ENCODE measurements at places on chromosomes 13 and 19.

DNA sequence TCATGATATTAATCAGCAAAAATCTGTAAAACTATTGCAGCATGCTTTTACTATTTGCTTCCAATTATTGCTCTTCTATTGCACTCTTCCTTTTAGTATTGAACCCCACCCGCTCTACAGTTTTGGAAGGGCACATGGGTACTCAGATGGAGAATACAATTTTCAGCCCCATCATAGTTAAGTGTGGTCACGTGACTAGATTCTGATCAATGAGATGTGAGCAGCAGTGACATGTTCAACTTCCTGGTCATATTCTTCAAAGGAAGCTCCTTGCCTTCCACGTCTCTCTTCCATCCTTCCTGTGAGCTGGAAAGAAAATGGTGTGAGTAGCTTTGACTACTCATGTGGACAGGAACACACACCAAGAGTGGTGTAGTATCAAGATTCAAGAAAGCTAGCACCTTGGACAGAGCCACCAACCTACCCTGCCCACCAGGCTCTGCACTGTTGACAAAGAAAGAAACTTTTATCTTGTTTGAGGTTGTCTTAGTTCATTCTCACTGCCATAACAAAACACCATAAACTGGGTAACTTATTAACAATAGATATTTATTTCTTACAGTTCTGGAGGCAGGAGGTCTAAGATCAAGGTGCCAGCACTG is 3.8 kb upstream of the FGF14 start:
- DNase-seq = no peak

GRCh38 chr13:52053460-52053859 is 29.0 kb downstream of the UTP14C start:
- DNase-seq = no peak

GRCh38 chr19:17618936-17619335 is 63.5 kb downstream of the COLGALT1 start:
- no peak for DNase-seq

- no peak for DNase-seq
Observed at GRCh38 chr13:110311443-110312338, 4.6 kb downstream of the COL4A2 start.

GRCh38 chr13:41562541-41563178 is 105.3 kb downstream of the RGCC start:
- no peak for DNase-seq

GRCh38 chr19:56351208-56351607 is 36.6 kb upstream of the ZSCAN5A start:
- no peak for DNase-seq

- no peak for DNase-seq
Observed at GRCh38 chr13:30685987-30686386, 49.4 kb upstream of the ALOX5AP start.

GRCh38 chr19:56177564-56178243 is 1.9 kb downstream of the GALP start:
- no peak for DNase-seq

DNA sequence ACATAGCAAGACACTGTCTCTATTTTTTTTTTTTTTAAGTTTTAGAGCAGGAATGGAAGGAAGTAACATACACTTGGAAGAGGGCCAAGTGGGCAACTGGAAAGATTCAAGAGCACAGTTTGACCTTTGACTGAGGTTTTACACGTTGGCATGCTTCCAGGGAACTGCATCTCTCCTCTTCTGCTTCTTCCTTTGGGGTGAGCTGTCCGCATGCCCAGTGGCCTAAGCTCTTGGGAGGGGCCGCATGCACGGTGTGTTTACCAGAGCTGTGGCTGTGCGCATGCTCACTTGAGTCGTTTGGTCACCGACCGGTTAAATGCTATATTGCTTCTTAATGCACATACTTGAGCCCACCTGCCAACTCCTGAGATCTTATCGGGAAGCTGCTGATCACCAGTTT is 727.7 kb downstream of the UQCRFS1 start:
- DNase-seq = peak; percentile 26

DNA sequence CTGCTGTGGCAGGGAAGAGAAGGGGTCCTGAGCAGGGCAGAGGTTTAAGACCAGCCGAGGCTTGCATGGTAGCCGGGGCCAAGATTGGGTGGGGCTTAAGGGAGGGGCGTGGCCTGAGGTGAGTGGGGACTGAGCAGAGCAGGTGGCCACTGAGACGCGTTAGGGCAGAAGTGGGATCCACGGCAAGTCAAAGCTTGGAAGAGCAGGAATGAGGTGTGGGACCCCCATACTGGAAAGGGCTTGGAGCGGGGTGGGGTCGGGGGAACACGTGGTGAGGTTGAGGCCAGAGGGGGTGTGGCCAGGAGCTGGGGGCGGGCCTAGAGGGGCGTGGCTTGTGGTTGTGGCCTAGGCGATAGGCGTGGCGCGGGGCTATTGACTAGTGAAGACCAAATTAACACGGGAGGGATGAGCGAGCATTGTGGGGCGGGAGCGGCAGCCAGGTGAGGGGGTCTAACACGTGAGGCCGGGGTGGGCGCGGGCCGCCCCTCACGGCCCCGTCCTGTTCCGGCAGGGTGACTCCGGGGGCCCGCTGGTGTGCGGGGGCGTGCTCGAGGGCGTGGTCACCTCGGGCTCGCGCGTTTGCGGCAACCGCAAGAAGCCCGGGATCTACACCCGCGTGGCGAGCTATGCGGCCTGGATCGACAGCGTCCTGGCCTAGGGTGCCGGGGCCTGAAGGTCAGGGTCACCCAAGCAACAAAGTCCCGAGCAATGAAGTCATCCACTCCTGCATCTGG is 3.3 kb downstream of the CFD start:
- DNase-seq = peak; percentile 79

GRCh38 chr13:60397704-60398378 is 821 bp downstream of the TDRD3 start:
- peak; percentile 41 for DNase-seq

DNA sequence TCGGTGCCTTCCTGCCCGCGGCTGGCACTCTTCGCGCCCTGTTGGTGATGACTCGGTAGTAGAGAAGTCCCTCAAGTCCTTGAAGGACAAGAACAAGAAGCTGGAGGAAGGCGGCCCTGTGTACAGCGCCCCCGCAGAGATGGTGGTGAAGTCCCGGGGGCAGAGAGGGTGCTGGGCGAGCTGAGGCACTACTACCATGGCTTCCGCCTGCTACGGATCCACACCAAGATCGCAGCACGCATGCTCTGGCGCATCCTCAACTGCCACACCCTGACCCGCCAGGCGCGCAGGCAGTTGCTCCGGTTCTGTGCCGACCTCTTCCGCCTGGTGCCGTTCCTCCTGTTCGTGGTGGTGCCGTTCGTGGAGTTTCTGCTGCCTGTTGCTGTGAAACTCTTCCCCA is 11.1 kb downstream of the ZSCAN1 start:
- DNase-seq = no peak

GRCh38 chr13:74246487-74246886 is 112.3 kb upstream of the KLF12 start:
- no peak for DNase-seq

GRCh38 chr13:48144413-48145035 is 49.6 kb upstream of the MED4 start:
- DNase-seq = peak; percentile 43

DNA sequence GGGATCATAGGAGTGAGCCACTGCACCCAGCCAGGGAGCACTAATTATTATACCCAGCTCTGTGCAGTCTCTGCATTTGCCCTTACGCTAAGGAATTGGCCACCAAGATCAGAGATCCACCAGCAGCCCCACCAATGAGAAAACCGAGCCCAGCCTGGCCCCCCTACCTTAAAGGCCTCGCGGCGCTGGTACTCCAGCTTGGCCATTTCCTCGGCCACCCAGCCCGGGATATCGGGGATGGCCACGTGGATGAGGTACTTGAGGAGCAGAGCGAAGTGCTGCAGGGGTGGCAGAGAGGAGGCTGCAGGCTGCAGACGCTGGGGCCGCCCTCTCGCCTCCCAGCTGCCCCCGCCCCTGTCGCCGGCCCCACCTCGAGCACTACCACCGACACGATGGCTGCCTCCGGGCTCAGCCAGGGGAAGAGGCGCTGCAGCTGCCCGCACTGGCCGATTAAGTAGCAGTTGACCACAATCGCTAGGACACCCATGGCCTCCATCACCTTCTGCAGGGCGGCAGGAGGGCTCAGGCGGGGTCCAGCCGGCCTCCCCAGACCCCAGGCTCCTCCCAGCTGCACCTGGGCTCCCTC is 7.5 kb downstream of the ANO8 start:
- DNase-seq = no peak

DNA sequence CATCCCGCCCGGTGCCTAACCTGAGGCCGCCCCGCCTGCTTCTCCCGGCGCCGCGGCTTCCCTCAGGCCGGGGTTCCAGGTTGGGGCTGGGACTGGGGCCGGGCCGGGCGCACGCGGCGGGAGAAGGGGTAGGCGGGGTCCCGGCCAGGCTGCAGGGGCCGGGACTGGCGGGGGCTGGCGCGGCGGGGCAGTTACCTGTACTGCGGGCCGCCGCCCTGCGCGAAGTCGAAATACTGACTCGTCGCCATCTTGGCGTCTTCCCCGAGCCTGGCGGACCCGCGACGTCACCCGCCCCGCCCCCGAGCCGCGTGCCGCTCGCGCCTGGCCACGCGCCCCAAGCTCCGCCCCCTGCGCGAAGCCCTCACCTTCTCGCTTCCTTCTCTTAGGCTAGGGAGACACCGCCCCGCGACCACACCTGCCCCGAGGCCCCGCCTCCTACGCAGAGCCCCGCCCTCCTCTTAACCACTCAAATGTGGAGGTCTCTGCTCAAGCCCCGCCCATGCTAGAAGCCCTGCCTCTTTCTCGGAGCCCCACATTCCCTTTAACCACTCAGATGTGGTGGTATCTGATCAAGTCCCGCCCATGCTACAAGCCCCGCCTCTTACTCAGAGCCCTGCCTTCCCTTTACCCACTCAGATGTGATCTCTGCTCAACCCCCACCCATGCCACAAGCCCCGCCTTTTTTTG is at the start of gene ZFR2:
Gene ZFR2, minus strand, starts transcription at position 269 of the 687 bp plus-strand sequence. Its CDS starts 21 bp downstream, at position 248.
- DNase-seq = peak; percentile 33

- no peak for DNase-seq
Observed at GRCh38 chr13:38255600-38255999, 94.1 kb upstream of the UFM1 start.

DNA sequence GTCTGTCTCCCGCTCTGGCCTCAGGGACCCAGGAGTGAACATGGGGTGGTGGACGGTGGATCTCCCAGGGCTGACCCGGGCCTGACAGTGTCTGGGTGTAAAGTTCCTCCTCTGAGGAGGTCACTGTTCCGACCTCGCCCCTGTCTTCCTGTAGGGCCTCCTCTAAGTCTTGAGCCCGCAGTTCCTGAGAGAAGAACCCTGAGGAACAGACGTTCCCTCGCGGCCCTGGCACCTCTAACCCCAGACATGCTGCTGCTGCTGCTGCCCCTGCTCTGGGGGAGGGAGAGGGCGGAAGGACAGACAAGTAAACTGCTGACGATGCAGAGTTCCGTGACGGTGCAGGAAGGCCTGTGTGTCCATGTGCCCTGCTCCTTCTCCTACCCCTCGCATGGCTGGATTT is at the start of gene SIGLEC9:
Gene SIGLEC9, plus strand, starts transcription at position 178 of the 400 bp plus-strand sequence. Its CDS starts 69 bp downstream, at position 247.
- peak; percentile 45 for DNase-seq

DNA sequence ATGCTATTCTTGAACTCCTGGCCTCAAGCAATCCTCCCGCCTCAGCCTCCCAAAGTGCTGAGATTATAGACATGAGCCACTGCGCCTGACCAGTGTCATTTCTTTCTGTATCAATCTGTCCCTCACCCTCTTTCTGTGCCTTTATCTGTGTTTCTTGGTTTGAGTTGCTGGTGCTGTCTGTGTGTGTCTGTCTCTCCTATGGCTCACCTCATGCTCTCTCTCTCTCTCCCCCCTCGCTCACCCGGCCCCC is 9.9 kb downstream of the IRF2BP1 start:
- no peak for DNase-seq

DNA sequence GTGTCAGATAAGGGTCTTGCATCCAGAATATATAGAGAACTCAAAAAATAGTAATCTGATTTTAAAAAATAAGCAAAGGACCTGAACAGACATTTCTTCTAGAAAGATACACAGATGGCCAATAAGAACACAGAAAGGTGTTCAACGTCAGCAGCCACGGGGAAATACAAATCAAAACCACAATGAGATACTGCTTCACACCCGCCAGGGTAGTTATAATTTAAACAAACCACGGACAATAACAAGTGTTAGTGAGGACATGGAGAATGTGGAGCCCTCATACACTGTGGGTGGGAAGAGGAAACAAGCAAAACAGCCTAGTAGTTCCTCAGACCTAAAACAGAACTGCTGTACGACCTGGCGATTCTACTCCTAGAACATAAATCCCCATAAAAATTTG is 26.7 kb upstream of the NAPA start:
- DNase-seq = peak; percentile 53

DNA sequence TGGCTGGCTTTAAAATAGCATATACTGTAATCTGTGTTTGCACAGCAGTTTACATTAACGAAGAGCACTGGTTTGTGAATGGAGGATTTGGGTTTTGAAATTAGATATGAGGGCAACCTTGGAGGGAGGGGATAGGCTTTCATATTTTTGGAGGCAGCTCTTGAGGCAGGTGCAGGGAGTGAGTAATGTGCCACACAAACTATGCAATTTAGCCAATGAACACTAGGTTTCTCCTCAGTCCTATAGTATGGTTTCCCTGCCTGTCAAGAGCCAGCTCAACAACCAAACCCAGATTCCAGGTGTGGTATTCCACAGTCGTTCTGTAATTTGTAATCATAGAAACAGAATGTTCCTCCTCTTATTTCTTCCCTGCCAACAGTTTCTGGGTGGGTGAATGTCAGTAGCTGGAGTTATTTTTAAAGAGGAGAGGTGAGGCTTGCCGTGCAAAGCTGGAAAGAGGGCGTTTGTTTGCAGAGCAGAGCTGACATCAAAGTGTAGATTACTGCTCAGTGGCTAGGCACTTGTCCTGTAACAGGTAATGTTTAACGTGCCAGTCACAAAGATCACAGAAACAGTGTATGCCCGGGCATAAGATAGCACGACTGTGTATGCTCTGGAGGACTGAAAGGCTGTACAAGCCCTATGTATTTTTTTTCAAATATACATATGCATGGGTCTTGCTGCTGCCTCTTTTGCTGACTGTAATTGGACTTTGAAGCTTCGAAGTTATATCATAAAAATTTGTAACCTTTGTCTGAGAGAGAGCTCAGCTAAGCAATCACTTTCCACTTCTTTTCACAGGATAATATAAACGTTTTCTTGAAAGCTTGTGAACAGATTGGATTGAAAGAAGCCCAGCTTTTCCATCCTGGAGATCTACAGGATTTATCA is 124.2 kb downstream of the LMO7 start:
- DNase-seq = no peak

GRCh38 chr13:55534306-55534705 is 1606.4 kb upstream of the PRR20A start:
- no peak for DNase-seq

DNA sequence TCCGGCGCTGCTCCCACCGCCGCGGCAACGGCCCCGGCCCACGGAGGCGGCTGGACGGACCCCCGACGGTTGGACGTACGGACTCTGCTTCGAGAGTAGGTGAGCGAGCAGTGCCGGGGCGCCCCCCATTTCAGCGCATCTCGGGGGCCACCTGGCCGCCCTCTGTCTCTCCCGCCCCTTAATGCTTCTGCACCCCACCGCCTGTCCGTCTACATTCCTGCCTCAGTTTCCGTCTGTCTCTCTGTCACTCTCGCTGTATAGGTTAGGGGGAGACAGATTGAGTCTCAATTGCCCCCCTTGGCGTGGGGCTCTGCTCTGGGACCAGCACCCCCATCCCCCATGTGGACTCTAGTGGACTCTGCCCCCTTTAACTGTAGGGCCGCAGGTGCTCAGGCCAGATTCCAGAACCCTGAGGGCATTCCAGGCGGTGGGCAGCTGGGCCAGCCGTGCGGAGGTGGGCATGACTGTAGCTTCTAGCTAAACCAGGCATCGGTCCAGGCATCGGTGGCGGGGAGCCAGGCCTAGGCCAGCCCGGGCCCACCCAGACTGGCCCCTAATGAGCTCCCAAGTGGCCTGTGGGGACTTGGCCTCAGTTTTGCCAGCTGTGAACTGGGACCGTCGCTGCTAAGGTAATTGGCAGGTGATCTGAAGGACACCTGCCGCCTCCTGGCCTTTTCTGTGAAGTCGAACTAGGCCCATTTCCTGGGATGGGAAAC is 373 bp downstream of the TNFAIP8L1 start:
- DNase-seq = no peak

Data from CD4-positive, alpha-beta T cell treated with Interferon gamma for 1 hour (primary cell).